ENCODE measurements at places on chromosomes 12 and 14. TPM values are rescaled to one million over a fixed set of nuclear protein-coding genes. Genes with fewer than 3 reads are reported as not detected.

ESR2 gene
- 0.26 TPM for total RNA-seq

TPPP2 gene
- total RNA-seq: not detected

ITPR2 gene
- total RNA-seq: 27.3 TPM

- DNase-seq: peak; percentile 71
Measured at GRCh38 chr12:103503546-103504480, 8.0 kb upstream of the C12orf42 start.

DNA sequence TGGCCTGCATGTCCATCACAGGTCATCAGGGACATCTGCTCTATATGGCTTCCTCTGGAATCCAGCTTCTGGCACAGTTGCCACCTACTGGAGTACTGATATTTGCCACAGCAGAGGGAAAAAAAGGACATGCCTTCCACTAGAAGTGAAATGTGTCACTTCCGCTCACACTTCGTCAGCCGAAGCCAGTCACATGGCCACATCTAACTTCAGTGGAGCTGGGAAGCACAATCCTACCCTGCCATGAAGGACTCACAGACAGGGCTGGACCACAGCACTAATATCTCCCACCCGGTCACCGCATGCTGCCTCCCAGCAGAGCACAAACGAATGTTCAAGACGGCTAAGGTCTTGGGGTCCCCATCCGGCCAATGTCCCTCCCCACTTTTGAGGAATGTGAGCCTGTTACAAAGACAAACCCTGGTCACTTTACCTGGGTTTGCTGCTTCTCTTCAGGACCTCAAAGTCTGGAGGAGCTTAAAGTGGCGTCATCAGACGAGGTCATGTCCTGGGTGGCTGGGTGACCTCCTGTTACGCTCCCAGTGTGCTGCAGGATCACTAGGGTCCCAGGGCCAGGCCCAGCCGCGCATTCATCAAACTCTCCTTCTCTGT is 98.6 kb downstream of the GCH1 start:
- no peak for DNase-seq

All from activated CD4-positive, alpha-beta T cell treated with anti-CD3 and anti-CD28 coated beads for 36 hours (primary cell).